Astrocyte of the spinal cord (primary cell): ENCODE measurements at places on chromosomes 4 and X.
A peak's percentile ranks its signal among the peaks of the same experiment; 100 is the strongest.

- no peak for DNase-seq
Observed at GRCh38 chrX:46637938-46638337, 64.4 kb downstream of the CHST7 start.

DNA sequence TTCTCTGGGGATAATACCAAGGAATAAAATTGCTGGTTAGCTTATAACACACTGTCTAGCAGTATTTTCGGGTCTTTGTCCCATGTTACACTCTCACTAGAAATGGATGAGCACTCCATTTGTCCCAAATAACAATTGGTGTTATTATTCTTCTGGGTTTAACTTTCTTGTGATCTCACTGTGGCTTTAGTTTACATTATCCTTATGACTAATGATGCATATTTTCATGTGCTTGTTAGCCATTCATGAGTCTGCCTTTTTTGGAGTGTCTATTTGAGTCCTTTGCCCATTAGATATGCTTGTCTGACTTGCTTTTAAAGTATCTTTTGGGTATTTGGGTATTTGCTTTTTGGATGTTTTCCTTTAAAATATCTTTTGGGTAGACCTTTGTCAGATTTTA is 372.9 kb upstream of the TENM3 start:
- DNase-seq, result peak; percentile 42

GRCh38 chr4:153420361-153420760 is 45.8 kb upstream of the TMEM131L start:
- DNase-seq, result no peak

DNA sequence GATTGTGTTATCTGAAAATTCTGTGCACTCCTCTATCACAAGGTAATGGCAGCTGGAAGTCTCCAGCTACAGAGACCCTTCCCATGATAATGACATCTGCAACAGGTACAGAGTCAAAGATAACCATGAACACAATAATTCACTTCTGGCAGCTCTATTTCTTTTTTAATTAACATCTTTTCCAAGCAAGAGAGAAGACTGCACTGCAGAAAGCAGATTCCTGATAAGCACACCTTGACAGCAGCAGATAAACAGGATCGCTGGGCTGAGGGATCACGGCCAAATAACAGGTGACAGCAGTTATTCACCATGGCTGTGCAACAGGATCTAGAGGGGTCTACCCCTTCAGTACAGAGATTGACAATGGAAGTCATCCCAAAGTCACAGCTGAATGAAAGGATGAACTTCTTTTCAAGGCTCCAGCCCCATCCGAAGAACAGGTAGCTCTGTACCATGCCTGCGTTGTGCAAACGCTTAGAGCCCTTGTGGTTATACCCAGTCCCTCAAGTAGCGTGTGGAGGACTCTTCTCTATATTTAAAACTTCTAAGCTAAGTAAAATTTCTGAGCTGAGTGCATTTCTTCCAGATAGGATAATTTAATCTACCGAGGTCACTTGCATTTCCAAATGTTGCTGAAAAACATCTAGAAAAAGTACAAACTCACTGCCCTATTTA is 66.7 kb downstream of the DCHS2 start:
- DNase-seq, result no peak

DNA sequence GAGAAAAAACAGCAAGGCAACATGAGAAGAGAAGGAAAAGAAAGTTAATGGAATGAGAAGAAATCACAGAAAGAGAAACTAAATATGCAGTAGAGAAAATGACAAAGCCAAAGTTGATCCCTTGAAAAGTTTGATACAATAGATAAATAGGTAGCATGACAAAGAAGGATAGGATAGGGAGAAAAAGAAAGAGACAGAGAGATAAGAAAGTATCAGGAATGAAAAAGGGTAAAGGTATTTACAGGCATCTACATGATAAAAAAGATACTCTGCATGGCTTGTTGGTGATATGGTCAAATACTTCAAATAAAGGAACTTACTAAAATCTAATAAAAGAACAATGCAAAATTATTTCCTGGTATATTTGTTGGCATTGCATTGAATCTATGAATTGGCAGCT is 185.5 kb upstream of the TECRL start:
- DNase-seq, result no peak

GRCh38 chr4:6750286-6751221 is 32.0 kb upstream of the KIAA0232 start:
- no peak for DNase-seq

DNA sequence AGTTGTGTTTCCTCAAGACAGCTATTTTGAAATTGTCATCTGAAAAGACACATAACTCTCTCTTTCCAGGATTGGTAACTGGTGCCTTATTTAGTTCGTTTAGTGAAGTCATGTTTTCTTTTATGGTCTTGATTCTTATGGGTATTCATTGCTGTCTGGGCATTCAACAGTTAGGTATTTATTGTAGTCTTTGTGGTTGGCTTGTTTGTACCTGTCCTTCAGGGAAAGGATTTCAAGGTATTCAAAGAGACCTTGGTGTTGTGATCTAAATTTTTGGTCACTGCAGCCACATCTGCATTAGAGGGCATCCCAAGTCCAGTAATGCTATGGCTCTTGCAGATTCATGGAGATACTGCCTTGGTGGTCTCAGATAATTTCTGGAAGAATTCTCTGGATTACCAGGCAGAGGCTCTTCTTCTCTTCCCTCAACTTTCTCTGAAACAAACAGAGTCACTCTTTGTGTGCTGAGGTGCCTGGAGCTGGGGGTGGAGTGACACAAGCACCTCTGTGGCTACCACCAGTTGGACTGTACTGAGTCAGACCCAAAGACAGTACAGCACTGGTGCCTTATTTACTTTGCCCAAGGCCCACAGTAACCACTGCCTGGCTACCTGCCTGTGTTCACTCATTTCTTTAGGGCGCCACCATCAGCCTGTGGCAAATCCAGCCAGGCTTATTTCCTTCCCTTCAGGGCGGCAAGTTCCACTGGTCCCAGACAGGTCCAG is 620.4 kb downstream of the KCNIP4 start:
- no peak for DNase-seq

- peak; percentile 78 for DNase-seq
Observed at GRCh38 chr4:118836301-118837120, 585 bp upstream of the SEC24D start.

DNA sequence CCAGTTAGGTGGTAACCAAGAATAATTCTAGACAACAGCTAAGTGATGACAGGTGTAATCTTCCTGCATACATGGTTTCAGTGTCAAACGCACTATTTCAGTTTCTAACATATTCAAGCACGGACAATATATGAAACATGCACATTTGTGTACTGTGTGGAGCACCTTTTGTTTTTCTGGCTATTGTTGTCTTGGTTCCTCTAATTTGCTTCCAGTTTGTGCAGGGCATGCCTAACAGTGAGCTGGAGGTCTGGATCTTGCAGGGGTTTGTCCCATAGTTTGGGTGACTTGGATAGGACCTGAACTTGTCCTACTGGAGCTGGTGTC is 70.5 kb upstream of the TBC1D9 start:
- DNase-seq, result no peak

GRCh38 chr4:13992975-13993520 is 365.5 kb upstream of the BOD1L1 start:
- DNase-seq, result no peak

DNA sequence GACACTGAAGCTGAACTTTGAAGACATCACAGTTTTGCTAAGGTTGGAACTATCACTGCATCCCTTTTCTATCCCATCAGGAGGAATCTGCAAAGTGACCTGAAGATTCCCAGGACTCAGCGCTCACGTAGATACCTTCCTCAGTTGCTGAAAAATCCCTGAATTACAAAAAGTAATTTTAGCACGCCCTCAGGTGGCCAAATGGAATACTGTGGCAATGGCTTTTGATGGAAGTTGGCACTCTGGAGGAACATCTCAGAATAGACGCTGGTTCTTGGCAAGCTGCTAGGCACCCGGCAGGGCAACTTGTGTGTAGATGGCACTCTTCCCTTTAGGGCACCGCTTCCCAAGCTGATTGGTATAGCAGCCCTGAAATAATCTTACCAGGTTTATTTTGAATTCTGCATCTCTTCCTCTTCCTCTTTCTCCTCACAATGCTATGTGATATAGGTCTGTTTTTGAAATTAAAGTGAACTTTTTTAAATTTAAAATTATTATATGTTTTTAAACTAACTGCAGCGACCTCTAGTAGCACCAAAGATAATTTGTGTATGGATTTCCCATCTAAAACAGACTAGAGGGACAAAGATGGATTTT is 16.3 kb upstream of the ESX1 start:
- DNase-seq, result peak; percentile 36

- DNase-seq, result no peak
Observed at GRCh38 chrX:2578864-2579263, 78.1 kb upstream of the DHRSX start.

- no peak for DNase-seq
Observed at GRCh38 chr4:70715097-70715496, 6.7 kb upstream of the RUFY3 start.

DNA sequence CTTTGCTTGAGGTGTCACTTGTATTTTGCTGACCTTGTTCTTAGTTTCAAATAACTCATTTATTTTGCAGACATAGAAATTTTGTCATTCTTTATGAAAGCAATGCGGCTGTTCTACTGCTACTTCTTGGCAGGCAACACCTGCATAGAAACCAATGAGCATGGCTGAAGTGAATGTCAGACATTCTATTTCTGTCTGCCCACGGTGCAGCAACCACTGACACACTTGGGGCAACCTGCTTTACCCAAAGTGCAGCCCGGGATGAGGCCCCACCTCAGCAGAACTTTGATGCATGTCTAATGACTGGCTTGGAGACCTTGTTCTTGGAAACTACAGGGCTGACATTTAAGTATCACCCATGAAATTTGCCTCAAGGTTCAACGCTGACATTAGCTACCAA is 93.6 kb downstream of the RBM47 start:
- no peak for DNase-seq

DNA sequence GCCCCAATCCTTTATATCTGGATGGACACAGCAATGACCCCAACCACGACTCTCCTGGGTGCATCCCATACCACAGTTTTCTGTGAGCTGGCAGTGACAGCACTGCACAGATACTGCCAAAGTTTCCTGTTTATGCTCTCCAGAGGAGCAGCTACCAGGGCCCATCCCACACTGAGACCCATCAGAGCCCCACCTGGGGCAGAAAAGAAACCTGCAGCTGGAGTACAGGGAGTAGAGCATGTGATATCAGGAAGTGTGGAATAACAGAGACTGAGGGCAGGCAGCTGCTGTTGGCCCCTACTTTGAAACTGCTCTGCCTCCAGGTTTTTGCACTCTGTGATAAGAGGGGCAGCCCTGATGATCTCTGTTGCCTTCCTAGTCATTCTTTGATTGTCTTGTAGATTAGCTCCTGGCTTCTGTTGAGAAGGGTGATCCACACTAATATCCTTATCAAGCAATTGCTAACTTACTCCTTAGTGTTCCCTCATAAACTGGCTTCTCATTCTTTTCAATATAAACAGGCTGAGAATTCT is 526.3 kb upstream of the TECRL start:
- DNase-seq, result no peak

DNA sequence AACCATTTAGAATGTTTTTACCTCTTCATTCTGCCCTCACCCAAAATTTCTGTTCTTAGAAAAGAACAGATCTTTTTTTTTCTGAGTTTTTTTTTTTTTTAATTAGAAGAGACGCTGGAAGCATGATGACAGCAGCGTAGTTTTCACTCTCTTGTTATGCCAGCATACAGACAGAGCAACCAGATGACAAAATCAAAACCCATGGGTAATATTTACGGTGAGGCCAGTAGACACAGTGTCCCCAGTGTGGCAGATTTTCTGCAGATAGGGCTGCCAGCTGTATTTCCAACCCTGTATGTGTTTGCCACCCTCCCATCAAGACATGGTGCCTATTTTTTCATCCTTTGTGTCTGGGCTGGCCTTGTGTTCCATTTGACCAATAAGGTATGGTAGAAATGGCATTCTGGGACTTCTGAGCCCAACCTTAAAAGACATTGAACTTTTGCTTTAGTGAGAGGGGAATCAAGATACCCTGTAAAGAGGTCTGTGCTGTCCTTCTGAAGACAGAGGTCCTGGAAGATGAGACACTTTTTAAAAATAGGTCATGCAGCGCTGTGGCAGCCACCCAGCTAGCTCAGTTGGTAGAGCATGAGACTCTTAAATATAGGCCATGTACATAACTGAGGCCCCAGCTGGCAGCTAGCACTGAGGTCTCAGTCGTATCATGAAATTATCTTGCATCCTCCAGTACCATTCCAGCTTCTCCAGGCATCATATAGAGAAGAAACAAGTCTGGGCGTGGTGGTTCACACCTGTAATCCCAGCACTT is 6.7 kb upstream of the ZNF41 start:
- no peak for DNase-seq

DNA sequence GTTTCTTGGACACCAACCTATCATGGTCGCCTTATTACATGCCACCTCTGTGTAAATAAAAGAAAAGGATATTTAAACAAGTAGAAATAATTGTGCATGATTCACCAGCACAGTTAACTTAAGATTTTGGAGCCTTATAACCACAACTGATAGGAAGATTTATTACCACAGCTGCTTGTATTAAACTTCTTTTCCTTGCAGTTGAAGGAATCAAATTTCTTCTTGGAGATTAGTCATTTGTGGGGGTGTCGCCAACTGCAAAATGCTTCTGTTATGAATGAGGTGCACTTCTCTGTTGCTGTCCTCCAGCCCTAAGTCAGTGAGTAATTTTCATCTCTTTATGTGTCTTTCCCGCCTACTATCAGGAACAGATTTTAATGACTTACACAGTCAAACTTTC is 73.3 kb downstream of the OR13H1 start:
- DNase-seq, result peak; percentile 84

- peak; percentile 36 for DNase-seq
Observed at GRCh38 chrX:24026432-24026831, 554 bp downstream of the KLHL15 start.

DNA sequence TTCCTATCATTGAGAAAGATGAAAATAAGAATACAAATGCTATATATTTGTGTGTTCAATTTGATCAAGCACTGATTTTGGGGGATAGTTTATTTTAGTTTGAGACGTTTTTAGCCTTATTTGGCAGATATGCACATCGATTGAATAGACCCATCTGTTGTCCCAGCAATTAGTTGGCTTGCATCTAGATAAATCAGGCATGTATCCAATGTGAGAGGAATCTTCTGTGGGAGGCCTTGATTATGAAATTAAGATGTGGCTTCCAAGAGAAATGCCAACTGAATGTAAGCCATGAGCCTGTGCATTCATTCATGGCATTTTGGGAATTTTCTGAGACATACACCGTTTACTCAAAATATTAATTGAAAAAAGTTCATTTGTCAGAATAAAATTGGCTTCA is 623.1 kb downstream of the TECRL start:
- no peak for DNase-seq

- DNase-seq, result no peak
Observed at GRCh38 chr4:180281724-180282123, 1961.5 kb upstream of the TENM3 start.

GRCh38 chr4:145496292-145496691 is 14.6 kb downstream of the SMAD1 start:
- DNase-seq, result no peak

DNA sequence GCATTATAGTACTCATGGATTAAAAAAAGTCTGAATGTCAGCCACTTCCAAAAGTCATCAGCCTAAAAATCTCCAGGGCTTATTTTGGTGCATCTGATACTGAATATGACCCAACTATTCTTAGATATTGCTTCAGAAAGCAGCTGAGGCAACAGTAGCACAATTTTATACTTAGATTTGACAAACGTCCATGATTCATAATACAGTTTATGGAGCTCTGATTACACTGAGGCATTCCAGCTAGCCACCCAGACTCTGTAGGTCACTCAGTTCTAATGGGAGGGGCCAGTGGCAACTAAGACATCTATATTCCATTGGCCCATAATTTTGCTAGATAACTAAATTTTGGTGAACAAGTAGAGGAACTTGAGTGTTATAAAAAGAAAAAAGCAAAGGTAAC is 10.3 kb downstream of the SPATA4 start:
- peak; percentile 57 for DNase-seq

GRCh38 chr4:138861135-138861534 is 154.4 kb upstream of the NOCT start:
- peak; percentile 36 for DNase-seq

- DNase-seq, result no peak
Observed at GRCh38 chr4:1337376-1337831, 9.6 kb upstream of the UVSSA start.
